ENCODE measurements at places on chromosomes 3 and 15.

DNA sequence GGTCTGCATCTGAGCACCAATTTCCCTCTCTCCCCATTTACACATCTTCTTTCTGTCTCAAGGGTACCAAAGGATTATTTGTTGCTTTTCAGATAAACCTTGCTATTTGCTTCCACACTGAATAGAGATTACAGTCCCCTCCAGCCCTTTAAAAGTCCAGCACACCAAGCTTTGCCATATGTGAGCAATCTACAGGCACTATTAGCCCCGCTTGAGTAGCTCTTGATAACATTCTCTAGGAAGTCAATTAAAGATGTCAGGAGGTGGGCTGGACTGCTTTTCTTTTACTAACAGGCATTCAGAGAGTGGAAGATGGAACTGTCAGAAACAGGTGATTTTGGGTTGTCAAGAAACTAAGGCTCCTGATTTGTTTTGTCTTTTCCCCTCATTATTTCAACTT, 417.0 kb downstream of the ROBO2 start:
- DNase-seq, result no peak

- DNase-seq, result no peak
Measured at GRCh38 chr3:28915741-28916500, 364.9 kb upstream of the RBMS3 start.

DNA sequence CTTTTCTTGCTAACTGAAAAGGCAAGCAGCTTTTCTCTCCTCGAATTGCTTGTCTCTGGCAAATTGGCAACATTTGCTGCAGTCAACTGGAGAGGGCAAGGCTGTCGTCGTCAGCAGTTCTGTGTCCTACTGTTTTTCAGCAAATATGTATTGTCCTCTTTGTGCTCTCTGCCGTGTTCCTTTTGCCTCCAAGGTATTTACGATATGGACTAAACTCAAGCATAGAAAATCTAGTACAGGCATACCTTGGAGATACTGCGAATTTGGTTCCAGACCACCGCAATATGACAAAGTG, 558 bp upstream of the SLC30A4 start:
- no peak for DNase-seq

- no peak for DNase-seq
Measured at GRCh38 chr15:48005077-48005476, 115.7 kb upstream of the SLC24A5 start.

DNA sequence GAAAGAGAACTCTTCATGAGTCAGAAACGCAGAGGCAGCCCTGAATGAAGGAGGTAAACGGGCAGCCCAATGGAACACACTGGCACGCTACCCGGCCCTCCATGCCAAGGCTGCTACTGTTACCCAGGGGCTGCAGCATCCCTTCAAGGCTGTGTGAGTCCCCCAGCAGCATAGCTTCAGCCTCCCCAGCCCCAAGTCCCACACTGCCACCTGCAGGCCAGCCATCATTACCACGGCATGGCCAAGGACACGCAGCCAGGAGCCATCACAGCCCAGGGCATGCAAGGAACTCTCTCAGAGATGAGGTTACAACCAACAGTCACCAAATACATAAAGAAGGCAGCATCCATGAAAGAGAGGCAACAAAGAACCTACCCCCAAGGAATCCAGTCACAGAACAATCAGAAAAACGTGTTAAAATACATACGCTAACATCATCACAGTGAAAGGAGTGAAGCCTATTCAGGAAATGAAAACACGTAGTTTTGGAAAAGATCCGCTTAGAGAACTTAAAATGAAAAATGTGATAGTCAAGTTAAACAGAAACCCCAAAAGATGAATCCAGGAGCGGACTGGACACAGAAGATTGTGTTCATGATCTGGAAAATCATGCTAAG, 22.4 kb downstream of the PLA2G4F start:
- peak; percentile 7 for DNase-seq

GRCh38 chr15:56053046-56053400, 59.6 kb upstream of the NEDD4 start:
- DNase-seq, result no peak

GRCh38 chr3:178532476-178532875, 3.8 kb upstream of the KCNMB2 start:
- no peak for DNase-seq

DNA sequence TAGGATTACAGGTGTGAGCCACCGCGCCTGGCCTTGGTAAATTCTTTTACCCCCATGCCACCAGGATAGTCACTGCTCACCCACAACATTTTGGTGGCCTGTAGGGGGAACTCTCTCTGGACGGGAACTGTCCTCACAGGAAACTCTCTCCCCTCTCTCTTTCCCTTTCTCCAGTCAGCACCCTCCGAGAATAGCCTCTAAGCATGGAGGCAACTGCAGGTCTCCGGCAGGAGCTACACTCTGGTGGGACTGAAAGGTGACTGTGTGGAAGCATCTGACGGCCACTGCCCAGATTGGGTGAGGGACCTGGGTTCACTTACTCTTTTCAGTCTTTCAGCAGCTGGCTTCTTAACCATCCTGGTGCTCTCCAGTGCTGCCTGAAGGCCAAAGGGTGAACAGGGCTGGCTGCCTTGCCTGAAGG, 21.3 kb downstream of the TRANK1 start:
- no peak for DNase-seq

DNA sequence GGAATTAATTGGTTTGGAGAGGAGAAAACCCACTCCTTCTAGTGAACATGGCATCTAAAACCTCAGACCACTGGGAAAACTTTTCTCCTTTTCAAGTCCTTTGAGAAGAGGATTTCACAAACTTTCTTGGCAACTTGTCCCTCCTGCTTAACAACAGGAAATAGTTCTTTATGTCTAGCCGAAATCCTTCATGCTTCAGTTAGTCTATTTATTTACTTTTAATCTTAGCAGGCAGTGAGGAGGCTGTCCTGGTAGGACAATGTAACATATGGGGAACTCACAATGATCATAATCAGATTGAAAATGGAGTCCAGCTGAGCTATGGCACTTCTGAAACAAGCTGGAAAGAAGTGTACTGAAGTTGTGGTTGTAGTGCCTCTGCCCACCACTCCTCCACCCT, 50.6 kb downstream of the KY start:
- no peak for DNase-seq

DNA sequence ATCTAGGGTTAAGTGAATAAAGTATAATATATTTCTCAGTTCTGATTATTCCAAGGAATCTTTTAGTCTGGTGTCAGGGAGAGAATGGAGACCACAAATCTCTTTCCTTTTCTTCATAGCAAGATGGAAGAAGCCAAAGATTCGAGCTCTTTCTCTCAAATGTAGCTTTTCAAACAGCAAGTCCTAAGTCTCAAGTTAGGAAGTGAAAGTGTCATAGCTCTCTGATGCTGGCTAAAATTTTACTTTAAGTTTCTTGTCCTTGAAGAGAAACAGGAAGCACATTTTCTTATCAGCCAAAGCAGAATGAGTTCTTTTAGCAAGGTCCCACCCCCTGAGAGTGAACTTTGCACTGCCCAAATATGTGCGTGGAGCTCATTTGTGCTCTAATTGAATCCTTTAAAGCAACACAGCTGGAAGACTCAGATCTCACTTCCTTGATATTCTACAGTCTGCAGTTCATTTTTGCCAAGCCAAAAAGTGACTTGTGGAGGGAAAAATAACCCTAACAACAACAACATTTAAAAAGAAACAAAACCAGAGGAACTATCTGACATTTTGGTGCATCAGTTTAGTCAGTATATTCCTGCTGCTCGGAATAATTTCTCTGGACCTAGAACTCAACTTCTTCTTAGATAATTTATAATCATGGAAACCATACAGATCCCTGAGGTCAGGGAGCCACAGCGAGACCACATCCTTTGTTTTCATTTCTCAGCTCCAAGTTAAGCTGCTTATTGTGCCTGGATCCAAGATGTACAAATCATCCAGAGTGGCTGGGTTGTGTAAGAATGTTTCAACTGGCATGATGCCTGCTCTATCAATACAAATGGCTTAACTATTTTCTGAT, 238.7 kb upstream of the P2RY1 start:
- no peak for DNase-seq

GRCh38 chr3:46667657-46668056, 25.8 kb downstream of the ALS2CL start:
- no peak for DNase-seq

GRCh38 chr3:195200010-195200822, 70.7 kb downstream of the XXYLT1 start:
- no peak for DNase-seq

- no peak for DNase-seq
Measured at GRCh38 chr15:34760909-34761308, 6.1 kb upstream of the GJD2 start.

GRCh38 chr3:68793759-68794701, 138.3 kb downstream of the TAFA4 start:
- no peak for DNase-seq

GRCh38 chr15:83430441-83430840, 16.7 kb upstream of the SH3GL3 start:
- DNase-seq, result no peak

DNA sequence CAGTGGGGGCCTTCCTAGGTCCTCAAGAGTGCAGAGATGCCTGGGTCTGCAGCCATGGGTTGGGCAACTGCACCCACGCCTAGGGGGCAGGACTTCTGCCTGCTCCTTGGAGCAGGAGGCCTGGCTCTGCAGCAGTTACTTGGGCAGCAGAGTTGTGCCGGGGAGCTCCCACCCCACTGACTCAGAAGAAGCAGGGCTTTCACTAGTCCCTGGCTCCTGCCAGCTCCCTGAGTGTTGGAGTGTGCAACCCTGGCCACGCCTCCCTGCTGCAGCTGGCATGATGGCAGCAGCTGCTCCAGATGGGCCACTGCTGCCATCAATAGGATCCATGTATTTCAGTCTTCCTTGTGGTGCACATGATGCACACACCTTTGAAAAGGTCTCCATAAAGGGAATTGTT, 40.6 kb upstream of the KCNH8 start:
- no peak for DNase-seq

GRCh38 chr3:66800941-66801545, 197.1 kb upstream of the KBTBD8 start:
- DNase-seq, result no peak

GRCh38 chr15:39321977-39322376, 258.9 kb upstream of the THBS1 start:
- no peak for DNase-seq

- DNase-seq, result no peak
Measured at GRCh38 chr3:125052624-125053303, 3.0 kb downstream of the HEG1 start.

DNA sequence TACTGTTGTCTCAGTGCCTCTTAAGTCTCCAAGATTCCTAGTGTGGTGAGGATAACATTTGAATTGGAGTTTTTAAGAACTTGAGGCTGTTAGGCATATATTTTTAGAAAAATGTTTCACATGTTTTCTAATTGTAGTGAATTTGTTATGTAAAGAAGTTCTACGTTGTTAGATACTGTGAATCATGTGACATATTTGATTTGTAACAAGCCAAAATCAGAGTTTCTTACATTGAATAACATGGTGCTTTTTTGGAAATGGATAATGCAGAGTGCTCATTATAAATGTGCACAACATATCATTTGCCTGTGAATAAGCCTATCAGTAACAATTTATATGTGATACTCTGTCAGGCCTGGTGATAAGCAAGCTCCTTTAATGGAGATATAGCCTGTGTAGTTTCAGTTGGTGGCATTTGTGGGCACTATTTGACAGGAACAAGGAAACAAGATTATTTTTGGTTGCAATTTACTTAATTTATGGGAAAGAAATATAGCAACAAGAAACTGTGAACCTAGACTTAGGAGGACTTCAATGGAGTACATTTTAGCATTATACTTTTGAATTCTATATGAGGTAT, 328.8 kb downstream of the ARPP21 start:
- no peak for DNase-seq

GRCh38 chr3:60047426-60048200, 997.8 kb upstream of the CFAP20DC start:
- no peak for DNase-seq

- no peak for DNase-seq
Measured at GRCh38 chr3:30708472-30708871, 102.1 kb downstream of the TGFBR2 start.

GRCh38 chr15:38625886-38626285, 61.3 kb upstream of the RASGRP1 start:
- no peak for DNase-seq

DNA sequence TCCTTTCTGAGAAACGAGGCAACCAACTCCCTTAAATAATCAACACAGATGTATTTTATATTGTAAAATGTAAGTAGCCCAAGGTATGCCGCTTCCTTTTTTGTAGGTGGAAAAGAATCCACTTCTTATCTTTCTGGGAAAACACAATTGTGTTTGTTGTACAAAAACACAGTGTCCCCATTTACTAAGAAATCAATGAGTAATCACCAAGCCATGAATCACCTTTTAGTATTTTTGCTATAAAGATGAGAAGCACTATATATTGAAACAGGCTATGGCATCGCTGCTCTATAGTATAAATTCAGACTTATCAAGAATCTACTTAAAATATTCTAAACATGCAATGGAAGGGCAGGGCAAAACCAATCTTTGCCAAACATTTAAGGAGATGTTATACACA, 104.0 kb downstream of the TNIK start:
- no peak for DNase-seq

DNA sequence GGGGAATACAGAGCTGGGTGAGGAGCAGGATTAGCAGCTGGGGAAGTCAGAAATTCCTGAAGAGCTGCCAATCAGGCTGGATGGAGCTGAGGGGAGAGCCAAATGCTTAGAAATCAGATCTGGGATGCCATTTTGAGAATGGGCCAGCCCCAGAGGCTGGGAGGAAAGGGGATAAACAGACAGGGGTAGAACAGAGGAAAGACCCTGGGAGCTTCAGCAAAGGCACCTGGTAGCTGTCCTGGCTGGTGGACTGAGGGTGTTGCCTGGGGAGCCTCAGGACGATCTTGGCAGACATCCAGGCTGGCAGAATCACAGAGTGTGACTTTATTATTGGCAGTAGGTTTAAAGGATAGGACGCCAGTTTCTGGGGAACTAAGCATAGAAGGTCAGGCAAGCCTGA, 97.8 kb downstream of the SQOR start:
- DNase-seq, result no peak

- no peak for DNase-seq
Measured at GRCh38 chr3:59566481-59566975, 516.7 kb upstream of the CFAP20DC start.

GRCh38 chr3:159366476-159366875, 564.6 kb downstream of the MFSD1 start:
- no peak for DNase-seq

GRCh38 chr15:48581219-48581618, 64.3 kb downstream of the FBN1 start:
- no peak for DNase-seq

DNA sequence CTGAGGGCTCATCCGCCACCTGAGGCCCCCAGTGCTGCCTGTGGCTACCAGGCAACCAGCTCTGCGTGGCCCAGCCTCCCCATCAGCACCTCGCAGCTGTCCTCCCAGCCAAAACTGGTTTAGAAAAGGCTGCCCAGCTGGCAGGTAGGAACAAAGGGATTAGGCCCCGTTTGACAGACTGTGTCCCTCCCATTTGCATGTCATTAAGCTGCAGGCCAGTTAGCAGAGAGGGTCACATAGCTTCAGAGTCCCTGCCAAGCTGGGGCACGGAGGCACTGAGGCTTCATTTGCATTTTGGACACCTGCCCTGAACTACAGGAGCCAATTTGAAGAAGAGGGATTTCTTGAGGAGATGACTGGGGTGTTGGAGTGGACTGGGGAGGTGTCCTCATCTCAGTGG, 177.9 kb downstream of the TLE3 start:
- no peak for DNase-seq

- no peak for DNase-seq
Measured at GRCh38 chr3:10547841-10548783, 42.7 kb upstream of the ATP2B2 start.

GRCh38 chr15:84697236-84697990, 18.5 kb downstream of the SEC11A start:
- no peak for DNase-seq

- DNase-seq, result no peak
Measured at GRCh38 chr3:23648326-23648995, 157.3 kb upstream of the UBE2E1 start.

Measured in stimulated activated CD8-positive, alpha-beta memory T cell treated with anti-CD3 and anti-CD28 coated beads, Interleukin-12 subunit alpha, Interleukin-12 subunit beta, amount 100 ng/mL, for 1 hour (primary cell).